ENCODE measurements at places on chromosomes 6 and 20. TPM values are rescaled to one million over a fixed set of nuclear protein-coding genes. Genes with fewer than 3 reads are reported as not detected.
A peak's percentile ranks its signal among the peaks of the same experiment; 100 is the strongest.

The IL17F gene
- not detected for polyA plus RNA-seq

GRCh38 chr20:59395729-59396128 lies 95.3 kb downstream of the EDN3 start:
- no peak overlapping the region for H3K4me3 ChIP-seq
- H3K4me1 ChIP-seq, result no peaks in the 10 kb centered on the region
- H3K27me3 ChIP-seq, result no peaks in the 10 kb centered on the region
- no peak overlapping the region for H3K27ac ChIP-seq
- H3K36me3 ChIP-seq, result no peaks in the 10 kb centered on the region

The OR2H2 gene
- not detected for polyA plus RNA-seq

DNA sequence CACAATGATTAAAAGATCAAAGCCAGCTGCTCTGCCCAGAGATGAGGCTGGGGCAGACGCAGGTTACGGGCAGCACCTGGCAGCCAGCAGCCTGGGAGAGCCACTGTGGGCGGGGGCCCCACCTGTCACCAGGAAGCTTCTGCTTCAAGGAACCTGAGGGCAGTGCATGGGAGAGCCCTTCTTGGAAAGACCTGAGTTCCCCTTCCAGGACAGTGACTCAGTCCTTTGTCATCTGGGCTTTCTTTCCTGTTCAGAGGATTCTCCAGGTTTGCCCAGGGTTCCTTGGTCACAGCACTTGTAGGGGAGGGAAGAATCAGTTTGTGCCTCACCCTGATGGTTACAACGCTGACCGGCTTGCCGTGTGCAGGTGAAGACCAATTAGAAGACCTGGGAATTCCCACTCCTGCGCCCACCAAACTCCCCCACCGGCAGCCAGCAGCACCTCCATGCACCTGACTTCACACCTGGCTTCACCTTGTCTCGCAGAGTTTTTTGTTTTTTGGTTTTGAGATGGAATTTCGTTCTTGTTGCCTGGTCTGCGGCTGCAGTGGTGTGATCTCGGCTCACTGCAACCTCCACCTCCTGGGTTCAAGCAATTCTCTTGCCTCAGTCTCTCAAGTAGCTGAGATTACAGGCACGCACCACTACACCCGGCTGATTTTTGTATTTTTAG lies 2.0 kb downstream of the ZBP1 start:
- H3K27ac ChIP-seq, result peak overlapping the region; percentile 98
- H3K4me1 ChIP-seq, result peaks cover 63% of the 10 kb centered on the region
- peak overlapping the region; percentile 93 for H3K4me3 ChIP-seq
- DNase-seq, result no peak
- peaks cover 18% of the 10 kb centered on the region for H3K36me3 ChIP-seq

GRCh38 chr6:22964334-22964733 lies 395.0 kb downstream of the HDGFL1 start:
- no peak overlapping the region for H3K4me3 ChIP-seq
- DNase-seq, result no peak
- H3K27ac ChIP-seq, result no peak overlapping the region
- H3K4me1 ChIP-seq, result peaks cover 5% of the 10 kb centered on the region
- no peaks in the 10 kb centered on the region for H3K36me3 ChIP-seq
- H3K27me3 ChIP-seq, result no peaks in the 10 kb centered on the region

The CGA gene
- polyA plus RNA-seq, result not detected

DNA sequence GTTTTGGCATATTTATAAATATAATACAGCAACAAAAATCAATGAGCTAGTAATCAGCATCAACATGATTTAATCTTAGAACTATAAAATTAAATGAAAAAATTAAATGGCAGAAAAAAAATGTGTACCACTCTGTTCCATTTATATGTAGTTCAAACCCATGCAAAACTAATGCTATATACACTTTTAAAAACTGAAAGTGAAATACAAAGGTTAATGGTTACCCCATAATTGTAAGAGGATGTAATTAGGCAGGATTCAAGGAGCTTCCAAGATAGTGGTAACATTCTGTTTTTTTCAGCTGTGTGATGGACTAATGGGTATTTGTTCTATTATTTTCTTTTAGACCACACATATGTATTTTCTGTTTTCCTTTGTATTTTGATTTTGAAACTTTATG lies 492.1 kb downstream of the UTRN start:
- peaks cover 56% of the 10 kb centered on the region for H3K4me1 ChIP-seq
- H3K36me3 ChIP-seq, result peaks cover 36% of the 10 kb centered on the region
- peak overlapping the region; percentile 39 for H3K27ac ChIP-seq
- DNase-seq, result no peak

The C6orf58 gene
- not detected for polyA plus RNA-seq

- no peak overlapping the region for H3K27ac ChIP-seq
- H3K36me3 ChIP-seq, result peaks cover 5% of the 10 kb centered on the region
- peaks cover 3% of the 10 kb centered on the region for H3K27me3 ChIP-seq
Measured at GRCh38 chr20:25629816-25630499, 6.1 kb upstream of the NANP start.

- peaks cover 9% of the 10 kb centered on the region for H3K27me3 ChIP-seq
- peaks cover 3% of the 10 kb centered on the region for H3K36me3 ChIP-seq
- H3K4me1 ChIP-seq, result peaks cover 60% of the 10 kb centered on the region
- H3K27ac ChIP-seq, result no peak overlapping the region
- peak overlapping the region; percentile 75 for H3K4me3 ChIP-seq
- no peak for DNase-seq
Measured at GRCh38 chr6:167121335-167121841, 1.5 kb upstream of the CCR6 start.

GRCh38 chr6:111761783-111762312 lies 111.4 kb downstream of the FYN start:
- H3K36me3 ChIP-seq, result peaks cover 10% of the 10 kb centered on the region
- peak overlapping the region; percentile 100 for H3K27ac ChIP-seq
- peak; percentile 38 for DNase-seq

- no peak for DNase-seq
- H3K4me1 ChIP-seq, result no peaks in the 10 kb centered on the region
- no peak overlapping the region for H3K27ac ChIP-seq
- H3K36me3 ChIP-seq, result no peaks in the 10 kb centered on the region
Measured at GRCh38 chr6:92559611-92560010, 859.7 kb downstream of the EPHA7 start.

DNA sequence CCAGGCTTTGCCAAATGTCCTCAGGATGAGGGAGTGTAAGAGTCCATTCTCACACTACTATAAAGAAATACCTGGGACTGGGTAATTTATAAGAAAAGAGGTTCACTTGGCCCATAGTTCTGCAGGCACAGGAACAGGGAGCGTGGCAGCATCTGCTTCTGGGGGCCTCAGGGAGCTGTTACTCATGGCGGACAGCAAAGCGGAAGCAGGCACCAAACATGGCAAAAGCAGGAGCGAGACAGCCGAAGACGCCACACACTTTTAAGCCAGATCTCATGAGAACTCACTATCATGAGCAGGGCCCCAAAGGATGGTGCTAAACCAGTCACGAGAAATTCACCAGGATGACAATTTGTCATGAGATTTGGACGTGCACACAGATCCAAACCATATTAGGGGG lies 22.8 kb downstream of the FAM50B start:
- no peaks in the 10 kb centered on the region for H3K4me1 ChIP-seq
- H3K27me3 ChIP-seq, result peaks cover 10% of the 10 kb centered on the region
- H3K4me3 ChIP-seq, result no peak overlapping the region
- DNase-seq, result no peak
- H3K36me3 ChIP-seq, result no peaks in the 10 kb centered on the region
- H3K27ac ChIP-seq, result no peak overlapping the region

The POPDC3 gene
- not detected for polyA plus RNA-seq

The FAM110A gene
- polyA plus RNA-seq, result 5.0 TPM

- no peak for DNase-seq
- peaks cover 50% of the 10 kb centered on the region for H3K27me3 ChIP-seq
- no peak overlapping the region for H3K4me3 ChIP-seq
Measured at GRCh38 chr6:1605893-1606779, 3.6 kb upstream of the FOXC1 start.

The SDHAF4 gene
- polyA plus RNA-seq, result 0.92 TPM

The TPMT gene
- 24.8 TPM for polyA plus RNA-seq

GRCh38 chr6:124661097-124661661 lies 301.1 kb upstream of the RNF217 start:
- H3K4me1 ChIP-seq, result no peaks in the 10 kb centered on the region
- H3K27ac ChIP-seq, result no peak overlapping the region
- no peak for DNase-seq
